Hepatocyte (in vitro differentiated cells): ENCODE measurements at places on chromosomes 1 and 21. TPM values are rescaled to one million over a fixed set of nuclear protein-coding genes. Genes with fewer than 3 reads are reported as not detected.

LCE7A gene
- total RNA-seq: not detected in 2 replicates

DNA sequence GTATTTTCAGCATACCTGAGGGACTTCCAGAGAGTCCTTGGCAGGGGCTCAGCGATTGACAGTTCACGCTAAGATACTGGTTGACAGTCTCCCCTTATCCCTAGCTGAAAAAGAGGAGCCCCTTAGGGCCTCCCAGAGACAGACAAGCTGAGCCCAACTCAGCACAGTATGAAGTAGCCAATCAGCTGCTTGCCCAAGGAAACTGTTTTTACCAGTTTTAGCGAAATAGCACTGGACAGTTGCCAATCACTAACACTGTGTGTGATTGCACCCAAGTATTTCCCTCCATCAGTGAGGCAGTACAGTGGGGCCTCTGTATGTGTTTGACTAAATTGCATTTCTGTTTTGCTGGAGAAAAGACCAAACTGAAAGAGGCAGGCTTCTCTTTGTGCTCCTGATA is 27.0 kb downstream of the KHDRBS1 start:
- no peak for DNase-seq

- DNase-seq: no peak
Observed at GRCh38 chr1:59357645-59358320, 60.9 kb downstream of the FGGY start.

DNA sequence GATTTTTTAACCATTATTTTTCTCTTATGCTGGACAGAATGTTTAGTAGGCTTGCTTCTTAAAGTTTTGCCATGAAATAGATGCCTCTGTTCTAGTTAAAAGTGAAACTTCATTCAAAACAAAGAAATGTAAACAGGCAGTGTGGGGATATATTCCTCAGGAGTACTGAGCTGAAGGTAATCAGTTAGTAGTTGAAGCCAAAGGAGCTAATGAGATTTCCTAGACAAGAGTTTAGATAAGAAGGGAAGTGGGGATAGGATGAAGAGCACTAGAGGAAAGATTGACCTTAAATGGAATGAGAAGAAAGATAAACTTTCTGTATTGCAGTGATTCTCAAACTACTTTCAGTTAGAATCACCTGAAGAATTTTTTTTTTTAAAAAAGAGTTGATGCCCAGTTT is 23.9 kb downstream of the PRRC2C start:
- DNase-seq: no peak

DNA sequence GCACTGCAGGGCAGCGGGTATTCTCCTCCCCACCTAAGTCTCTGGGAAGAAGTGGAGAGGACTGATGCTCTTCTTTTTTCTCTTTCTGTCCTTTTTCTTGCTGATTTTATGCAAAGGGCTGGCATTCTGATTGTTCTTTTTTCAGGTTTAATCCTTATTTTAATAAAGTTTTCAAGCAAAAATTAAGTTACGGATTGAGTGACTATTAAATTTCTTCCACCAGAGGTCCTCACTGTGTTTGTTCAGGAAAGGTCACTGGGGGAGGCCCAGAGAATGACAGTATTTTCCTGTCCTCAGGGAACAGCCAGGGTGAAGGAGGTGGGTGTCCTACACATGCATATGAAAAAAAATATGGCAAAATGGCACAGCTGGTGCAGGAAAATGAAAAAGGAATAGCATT is 4.4 kb upstream of the ELF3 start:
- DNase-seq: no peak

GRCh38 chr1:16993521-16994038 is 13.2 kb upstream of the MFAP2 start:
- no peak for DNase-seq

LCE6A gene
- total RNA-seq: not detected in 2 replicates

GRCh38 chr21:14120091-14120734 is 90.5 kb downstream of the LIPI start:
- peak; percentile 33 for DNase-seq

C1orf174 gene
- total RNA-seq: 20.7 and 26.7 TPM in 2 replicates

CCSAP gene
- total RNA-seq: 9.6 and 12.0 TPM in 2 replicates

DNA sequence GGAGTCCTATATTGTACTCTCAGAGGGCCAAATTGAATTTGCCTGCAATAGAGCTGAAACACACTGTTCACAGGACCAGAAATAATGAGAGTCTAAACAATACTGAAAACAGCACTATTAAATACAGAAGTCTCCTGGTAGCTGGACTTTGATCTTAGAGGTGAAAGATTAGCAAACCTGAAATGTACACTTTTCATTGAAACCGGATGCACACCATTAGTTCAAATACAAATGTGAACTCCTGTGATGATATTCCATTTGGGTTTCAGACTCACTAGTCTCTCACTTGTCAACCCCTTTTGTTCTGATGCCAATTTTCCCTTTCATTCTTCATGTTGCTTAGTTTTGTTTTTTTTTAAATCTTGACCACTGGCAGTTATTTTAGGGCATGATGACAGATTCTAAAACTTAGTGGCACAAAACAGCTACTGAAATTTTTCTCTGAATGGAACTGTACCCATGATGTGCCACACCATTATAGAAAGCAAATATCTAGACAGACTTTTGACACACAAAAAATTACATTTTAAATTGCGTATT is 5.9 kb upstream of the TNFSF4 start:
- no peak for DNase-seq

GRCh38 chr1:48820491-48820890 is 43.8 kb upstream of the BEND5 start:
- no peak for DNase-seq

DNA sequence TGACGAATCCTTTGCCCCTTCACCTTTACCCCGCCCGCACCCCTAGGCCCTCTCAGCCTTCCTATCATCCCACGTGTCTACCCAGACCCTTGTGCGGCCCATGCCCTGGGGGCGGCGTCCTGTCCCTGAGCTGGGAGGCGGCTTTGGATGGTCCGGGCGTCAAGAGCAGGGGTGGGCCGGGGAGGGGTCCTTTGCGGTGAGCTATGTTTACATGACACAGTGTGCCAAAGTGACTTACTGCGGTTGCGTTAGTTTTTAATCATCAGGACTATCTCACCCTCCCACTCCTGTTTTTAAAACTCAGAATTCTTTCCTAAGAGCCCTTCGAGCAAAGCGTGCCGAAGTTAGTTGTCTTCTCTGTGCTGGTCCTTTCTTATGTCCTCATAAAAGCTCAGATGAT is 144.6 kb downstream of the PGBD5 start:
- DNase-seq: no peak

DNA sequence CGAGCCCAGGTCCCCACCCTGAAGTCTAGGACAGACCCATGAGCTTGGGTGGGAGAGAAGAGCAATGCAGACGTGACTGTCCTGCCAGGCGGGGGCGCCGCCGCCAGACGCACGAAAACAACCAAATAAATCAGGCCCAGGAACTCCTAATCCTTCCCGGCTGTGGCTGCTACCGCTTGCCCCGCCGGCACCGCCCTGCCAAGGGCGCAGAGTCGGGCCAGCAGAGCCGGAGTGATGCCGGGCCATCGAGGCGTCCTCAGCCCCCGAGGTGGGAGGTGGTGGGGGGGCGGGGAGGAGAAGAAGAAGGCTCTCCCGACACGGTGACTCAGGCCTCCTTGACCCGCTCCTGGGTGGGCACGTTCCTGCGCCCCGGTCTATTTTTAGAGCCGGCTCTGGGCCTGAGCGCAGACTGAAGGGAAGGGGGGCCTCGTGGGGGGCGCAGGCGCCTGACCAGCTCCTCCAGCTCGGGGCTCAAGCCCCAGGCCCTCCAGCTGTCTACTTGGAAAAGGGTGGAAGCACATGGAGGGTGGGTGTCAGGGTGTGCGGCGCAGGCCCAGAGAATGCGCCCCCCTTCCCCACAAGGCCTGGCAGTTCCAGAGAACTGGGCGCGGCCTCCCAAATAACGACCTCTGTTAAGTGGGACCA is 10.7 kb upstream of the COL16A1 start:
- DNase-seq: peak; percentile 89

GRCh38 chr21:10272216-10272615 is 249.2 kb upstream of the TPTE start:
- DNase-seq: no peak

GRCh38 chr1:10960411-10961299 is 51.8 kb upstream of the TARDBP start:
- peak; percentile 90 for DNase-seq

- no peak for DNase-seq
Observed at GRCh38 chr1:151809290-151809984, 4.2 kb upstream of the LINGO4 start.

SELENOF gene
- total RNA-seq: 168 and 204 TPM in 2 replicates

- peak; percentile 47 for DNase-seq
Observed at GRCh38 chr1:72567521-72567920, 285.2 kb upstream of the NEGR1 start.

TMEM125 gene
- total RNA-seq: 28.7 and 29.8 TPM in 2 replicates

DNA sequence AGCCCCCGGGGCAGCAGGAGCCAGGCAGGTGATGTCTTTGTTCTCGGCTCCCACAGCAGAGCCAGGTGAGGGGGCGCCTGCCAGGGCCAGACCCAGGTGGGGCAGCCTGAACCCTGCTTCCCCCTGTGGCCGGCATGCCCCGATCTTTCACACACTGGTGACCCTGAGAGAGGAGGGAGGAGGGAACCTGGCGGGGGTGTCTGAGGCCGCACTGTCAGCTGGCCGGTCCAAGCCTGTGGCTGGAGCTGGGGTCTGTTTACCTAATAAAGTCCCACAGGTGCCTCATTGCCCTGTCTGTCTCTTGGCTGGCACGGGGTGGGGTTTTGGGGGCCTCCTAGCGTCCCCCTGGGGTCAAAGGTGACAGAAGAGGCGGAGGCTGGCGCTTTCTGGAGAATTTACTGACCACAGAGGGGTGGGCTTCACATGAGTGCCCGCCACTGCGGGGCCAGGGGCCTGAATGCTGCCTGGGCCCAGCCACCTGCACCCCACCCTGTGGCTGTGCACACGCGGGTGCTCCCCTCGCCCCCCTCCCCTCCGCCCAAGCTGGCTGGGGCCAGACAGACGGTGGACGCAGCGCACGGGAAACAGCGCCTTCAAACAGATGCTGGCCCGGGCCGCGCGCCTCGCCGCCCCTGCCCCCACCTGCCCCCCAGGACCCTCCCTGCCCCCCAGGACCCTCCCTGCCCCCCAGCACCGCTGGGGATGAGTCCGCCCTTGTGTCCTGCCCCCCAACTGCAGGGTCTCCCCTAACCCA is 5.8 kb downstream of the TMEM240 start:
- DNase-seq: no peak

C1orf74 gene
- total RNA-seq: 3.3 and 3.8 TPM in 2 replicates

PROK1 gene
- 8.8 and 9.6 TPM in 2 replicates for total RNA-seq

- DNase-seq: no peak
Observed at GRCh38 chr21:28639737-28640136, 352.9 kb downstream of the LTN1 start.

TAL1 gene
- 0.08 and 0.13 TPM in 2 replicates for total RNA-seq

HEYL gene
- total RNA-seq: 9.0 and 10.9 TPM in 2 replicates

CELA3A gene
- total RNA-seq: 2.2 TPM in 1 of 2 replicates, not detected in the other

DNA sequence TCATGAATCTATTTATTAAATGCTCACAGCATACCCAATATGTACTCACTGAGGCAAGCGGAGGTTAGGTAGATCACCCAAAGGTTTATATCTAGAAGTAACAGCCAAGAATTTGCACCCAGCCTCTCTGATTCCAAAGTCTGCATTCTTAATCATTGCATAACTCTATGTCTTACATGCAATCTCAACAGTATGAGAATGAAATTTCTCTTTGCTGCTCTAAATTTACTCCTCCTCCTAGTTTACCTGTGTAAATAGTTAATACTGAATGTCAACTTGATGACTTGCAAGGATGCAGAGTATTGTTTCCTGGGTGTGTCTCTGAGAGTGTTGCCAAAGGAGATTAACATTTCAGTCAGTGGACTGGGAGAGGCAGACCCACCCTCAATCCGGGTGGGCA is 840.6 kb downstream of the BRINP3 start:
- DNase-seq: no peak
